Activated effector memory CD4-positive, alpha-beta T cell treated with anti-CD3 and anti-CD28 coated beads, Interleukin-2, amount 50 U/mL, for 16 hours (primary cell): ENCODE measurements at places on chromosomes 5 and 9.

- DNase-seq: no peak
Measured at GRCh38 chr5:153122403-153122802, 368.1 kb upstream of the GRIA1 start.

DNA sequence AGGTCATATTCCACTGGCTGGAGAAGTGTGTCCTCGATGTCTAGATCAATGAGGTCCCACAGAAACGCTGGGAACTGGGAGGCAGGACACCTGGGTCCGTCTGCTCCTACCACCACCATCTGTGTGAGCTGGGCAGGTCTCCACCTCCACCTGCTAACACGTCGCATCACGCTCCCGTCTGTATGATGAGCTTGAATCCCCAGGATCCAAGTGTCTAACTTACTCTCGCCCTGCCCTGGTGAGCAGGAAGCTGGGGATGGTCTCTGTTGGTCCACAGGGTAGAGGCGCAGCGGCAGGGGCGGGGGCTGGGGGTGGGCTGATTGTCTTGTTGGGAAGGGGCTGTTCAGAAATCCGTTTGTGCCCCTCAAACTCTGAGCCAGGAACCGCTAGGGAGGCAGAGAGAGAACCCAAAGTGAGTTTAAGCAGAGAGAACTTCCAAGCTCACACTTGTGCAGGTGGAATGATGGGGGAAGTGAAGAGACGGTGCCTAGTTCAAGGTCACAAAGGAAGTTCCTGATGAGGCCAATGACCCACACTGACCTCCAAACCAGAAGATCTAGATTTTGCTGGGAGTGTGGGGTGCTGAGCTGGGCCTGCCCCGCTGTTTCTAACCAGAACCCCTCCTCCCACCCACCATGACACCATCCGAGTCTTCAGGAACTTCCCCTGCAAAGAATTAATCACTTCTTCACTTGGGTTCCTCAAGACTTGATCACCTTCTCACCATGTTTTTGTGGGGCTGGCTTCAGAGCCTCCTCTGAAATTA is 21.1 kb downstream of the ORM2 start:
- DNase-seq: no peak

DNA sequence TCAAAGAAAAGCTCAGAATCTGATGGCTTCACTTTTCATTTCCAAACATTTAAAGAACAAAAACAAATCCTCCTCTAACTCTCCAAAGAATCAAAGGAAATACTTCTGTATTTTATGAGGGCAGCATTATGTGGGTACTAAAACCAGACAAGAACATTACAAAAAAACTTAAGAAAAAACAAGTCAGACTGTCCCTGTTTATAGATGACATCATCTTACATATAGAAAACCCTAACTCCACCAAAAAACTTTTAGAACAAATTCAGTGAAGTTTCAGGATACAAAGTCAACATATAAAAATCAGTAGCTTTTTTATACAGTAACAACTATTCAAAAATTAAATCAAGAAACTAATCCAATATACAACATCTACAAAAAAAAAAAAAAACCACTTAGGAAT is 136.2 kb downstream of the PJA2 start:
- no peak for DNase-seq

- DNase-seq: no peak
Measured at GRCh38 chr5:133402775-133403174, 209.6 kb downstream of the FSTL4 start.

- DNase-seq: no peak
Measured at GRCh38 chr9:89664896-89665329, 60.1 kb downstream of the GADD45G start.

- DNase-seq: no peak
Measured at GRCh38 chr9:126454215-126454614, 127.6 kb downstream of the MVB12B start.

DNA sequence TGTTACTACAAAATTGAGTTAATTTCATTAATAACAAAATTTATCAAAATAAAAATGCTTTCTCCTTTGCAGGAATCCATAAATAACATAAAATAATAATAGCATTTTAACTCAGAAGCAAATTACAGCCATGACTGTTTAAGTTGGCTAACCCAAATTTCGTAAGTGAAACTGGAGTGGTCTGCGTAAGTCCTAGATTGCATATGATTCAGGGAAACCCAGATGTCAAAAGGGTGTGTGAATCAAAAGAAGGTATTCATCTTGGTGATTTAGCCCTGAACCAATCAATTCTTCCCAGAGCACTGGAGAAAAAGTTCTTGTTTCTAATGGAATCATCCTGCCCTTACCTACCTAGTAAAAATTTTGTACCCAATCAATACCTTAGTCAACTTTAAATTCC is 547.6 kb downstream of the RAB3C start:
- DNase-seq: no peak

DNA sequence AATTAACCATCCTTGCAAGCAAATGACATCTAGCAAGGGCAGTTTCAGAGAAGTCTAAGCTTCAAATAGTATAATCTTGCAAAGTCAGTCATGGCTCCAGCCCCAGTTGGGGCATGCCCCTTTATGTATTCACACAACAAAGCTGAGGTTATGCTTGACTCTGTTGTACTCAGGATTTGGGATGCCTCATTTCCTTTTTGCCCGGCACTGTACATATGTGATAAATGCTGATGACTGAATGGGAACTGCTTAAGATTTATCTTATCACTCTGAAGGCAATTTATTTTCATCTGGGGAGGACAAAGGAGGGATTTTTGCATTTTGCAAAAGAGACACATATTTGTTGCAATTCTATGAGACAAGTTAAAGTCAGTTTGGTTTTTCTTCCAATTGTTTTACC is 219.2 kb downstream of the TRPM3 start:
- no peak for DNase-seq

DNA sequence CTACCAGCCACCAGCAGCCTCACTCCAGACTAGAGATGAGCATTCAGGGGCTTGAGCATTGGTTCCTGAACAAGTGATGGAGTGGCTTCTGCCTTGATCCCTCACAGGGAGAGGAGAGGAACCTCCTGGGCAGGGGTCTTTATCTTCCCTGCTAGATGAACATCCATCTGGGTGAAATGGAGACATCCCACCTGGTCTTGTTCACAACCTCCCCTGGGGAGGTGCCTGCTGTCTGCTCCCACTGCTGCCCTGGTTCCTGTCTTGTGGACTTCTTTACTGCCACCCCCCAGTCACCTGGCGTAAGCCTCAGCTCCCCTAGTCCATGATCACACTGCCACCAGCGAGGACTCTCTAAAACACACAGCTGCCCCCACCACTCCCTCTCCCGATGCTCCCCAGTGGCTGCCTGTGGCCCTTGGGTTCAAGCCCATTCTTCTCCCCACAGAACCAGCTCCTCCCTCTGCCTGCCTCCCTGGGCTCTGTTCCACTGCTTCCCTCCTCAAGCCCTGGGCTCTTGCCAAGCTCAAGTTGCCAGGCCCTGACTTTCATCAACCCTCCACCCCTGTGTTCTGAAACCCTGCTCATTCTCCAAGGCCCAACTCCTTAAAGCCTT is 51.5 kb downstream of the COL15A1 start:
- DNase-seq: no peak

GRCh38 chr5:65704621-65705239 is 17.2 kb downstream of the SGTB start:
- no peak for DNase-seq

DNA sequence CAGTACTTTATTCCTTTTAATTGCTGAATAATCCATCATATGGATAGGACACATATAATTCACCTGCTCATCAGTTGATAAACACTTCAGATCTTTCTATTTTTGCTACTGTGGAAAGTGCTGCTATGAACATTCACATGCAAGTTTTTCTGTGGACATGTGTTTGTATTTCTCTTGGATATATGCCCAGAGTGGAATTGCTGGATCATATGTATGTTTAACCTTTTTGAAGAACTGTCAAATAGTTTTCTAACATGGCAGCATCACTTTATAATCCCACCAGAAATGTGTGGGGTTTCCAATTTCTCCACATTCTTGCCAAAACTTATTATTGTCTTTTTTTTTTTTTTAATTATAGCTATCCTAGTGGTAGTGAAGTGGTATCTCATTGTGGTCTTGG is 15.1 kb downstream of the CARTPT start:
- DNase-seq: no peak

DNA sequence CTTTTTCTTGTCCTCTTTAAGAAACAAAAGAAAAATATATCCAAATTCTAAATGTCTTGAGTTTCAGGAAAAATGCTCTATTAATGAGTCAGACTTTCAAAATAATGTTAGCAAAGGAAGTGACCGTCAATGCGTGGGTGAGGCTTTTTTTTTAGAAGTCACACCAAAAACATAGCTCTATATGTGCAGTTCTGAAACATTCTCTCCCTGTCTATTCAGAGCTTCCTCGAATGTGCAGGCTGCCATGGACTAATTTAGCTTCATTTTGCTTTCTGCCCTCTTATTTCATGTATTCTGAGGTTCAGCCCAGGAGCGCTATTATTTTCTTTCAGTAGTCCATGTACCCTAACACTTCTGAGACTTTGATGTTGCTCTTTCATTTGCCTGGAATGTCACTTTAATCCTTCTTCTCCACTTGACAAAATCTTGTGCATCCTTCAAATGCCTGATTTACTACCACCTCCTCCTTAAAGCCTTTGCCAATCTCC is 72.5 kb upstream of the RASA1 start:
- no peak for DNase-seq

DNA sequence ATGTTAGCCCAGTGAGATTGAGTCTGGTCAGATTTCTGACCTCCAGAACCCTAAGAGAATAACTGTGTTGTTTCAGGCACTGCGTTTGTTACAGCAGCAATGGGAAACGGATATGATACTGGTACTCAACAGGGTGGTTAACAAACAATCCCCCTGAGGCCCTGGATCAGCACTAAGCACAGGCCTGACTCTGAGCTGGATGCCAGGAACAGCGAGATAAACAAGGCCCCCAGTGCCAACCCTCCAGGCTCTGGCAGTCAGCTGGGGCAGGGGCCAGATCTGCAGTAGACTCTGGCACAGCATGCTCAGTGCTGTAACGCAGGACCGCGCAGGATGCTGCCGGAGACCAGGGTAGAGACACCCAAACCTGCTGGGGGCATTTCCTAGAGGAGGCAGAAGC is 22.1 kb downstream of the CPLX2 start:
- no peak for DNase-seq

GRCh38 chr9:105168870-105169319 is 75.6 kb upstream of the SLC44A1 start:
- DNase-seq: no peak

DNA sequence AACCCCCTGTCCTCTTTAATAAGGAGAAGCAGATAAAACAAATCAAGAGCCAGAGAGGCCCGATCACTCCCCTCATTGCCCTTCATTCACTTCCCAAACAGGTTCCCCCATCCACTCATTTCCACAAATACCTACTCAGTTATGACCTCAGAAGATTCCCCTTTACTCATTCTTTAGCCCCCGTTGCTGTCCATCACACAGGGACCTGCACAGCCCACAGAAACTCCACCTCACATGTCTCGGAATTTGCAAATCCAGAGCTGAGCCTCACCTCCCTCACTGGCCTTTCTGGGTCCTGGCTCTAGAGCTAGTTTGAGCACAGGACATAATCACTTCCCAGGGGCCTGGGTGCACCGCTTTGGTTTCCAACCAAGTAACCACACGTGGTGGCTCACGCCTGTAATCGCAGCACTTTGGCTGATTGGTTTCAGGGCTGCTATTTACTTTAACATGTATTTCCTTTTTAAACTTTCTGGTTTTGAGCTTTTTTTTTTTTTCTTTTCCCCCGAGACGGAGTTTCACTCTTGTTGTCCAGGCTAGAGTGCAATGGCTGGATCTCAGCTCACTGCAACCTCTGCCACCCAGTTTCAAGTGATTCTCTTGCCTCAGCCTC is 17.8 kb downstream of the ATP6V0E1 start:
- DNase-seq: peak; percentile 60

DNA sequence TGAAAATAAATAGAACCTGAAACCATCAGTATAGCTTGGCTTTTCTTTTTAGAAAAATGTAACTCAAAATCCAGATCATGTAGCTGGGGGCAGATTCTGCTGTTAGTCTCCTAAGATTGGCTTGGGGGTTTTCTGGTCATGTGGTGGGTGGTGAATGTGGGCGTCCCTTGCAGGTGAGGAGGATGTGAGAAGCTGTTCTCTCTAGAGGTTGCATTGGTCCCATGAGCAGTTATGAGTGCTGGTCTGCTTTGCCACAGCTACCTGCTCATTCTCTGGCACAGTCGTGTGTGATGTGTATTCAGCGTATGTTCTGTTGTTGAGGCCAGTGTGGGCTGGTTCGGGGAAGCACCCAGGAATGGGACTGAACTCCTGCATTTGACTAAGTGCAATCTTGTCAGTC is 466.8 kb downstream of the DIRAS2 start:
- DNase-seq: no peak

DNA sequence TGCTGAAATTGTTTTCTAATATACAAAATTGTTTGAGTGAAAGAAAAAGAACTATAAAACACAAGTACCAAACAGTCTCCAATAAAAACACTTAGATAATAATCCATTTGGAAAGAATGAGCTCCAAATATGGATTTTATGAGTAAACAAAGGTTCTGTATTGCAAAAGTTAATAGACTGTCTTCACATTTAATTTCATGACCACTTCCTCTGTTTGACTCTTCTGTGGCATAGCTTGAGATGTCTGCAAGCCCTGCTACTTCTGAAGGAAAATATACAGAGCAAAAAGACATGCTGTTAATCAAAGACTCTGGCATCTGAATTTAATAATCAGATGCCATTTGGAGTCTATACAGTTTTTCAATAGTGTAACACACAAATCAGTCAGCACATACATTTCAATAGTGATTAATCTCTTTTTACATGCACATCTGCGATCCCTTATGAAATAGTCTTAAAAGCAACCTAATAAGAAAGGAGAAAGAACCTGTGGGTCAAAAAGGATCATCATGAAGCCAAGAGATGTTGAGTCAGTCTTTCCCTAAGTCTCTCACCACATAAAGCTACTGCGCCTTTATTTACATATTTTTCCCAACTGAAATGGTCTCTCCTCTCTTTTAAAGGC is 165.4 kb upstream of the LHFPL2 start:
- DNase-seq: no peak

GRCh38 chr5:69489246-69489645 is 3.3 kb upstream of the OCLN start:
- DNase-seq: no peak

GRCh38 chr5:132446621-132447020 is 44.0 kb downstream of the IRF1 start:
- DNase-seq: peak; percentile 45

GRCh38 chr5:127562252-127562651 is 44.8 kb downstream of the PRRC1 start:
- no peak for DNase-seq

GRCh38 chr9:3059781-3060468 is 216.0 kb upstream of the PUM3 start:
- no peak for DNase-seq

- DNase-seq: no peak
Measured at GRCh38 chr5:155021842-155022241, 8.3 kb downstream of the KIF4B start.
